NT2/D1 (cell line): ENCODE measurements at places on chromosomes 16 and 17.

DNA sequence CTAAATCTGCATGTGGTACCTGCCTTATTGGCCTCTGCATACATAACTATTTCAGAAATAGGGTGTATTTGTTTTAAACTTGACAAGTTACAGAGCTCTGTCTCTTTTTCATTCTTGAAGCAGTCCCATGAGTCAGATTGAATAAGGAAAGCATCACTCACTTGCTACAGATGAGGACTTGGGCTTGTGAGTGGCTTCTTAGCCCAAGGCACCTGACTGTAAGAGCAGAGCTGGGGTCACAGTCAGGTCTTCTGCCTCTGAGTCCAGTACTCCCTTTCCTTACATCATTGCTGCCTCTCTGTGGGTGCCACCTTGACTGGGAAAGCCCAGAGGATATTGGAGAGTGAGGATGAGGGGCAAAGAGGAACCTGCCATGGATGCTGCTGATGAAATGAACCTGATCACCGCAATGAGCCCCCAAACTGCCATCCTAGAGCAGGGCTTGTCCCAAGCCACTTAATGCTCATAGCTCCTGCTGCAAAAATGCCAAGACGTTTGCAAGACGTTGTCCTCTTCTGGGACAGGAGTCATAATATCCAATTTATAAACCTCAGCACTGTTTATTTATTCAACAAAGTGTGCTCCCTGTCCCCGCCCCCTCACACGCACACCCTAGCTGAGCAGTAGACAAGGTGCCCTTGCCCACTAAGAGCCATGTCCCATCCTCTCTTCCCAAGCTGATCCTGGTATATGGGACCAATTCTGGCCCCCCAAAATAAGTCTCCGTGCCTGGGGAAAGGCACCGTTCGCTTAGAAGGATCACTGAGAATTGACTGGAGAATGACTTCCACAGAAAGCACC is 74.1 kb downstream of the CCDC182 start:
- DNase-seq = no peak

DNA sequence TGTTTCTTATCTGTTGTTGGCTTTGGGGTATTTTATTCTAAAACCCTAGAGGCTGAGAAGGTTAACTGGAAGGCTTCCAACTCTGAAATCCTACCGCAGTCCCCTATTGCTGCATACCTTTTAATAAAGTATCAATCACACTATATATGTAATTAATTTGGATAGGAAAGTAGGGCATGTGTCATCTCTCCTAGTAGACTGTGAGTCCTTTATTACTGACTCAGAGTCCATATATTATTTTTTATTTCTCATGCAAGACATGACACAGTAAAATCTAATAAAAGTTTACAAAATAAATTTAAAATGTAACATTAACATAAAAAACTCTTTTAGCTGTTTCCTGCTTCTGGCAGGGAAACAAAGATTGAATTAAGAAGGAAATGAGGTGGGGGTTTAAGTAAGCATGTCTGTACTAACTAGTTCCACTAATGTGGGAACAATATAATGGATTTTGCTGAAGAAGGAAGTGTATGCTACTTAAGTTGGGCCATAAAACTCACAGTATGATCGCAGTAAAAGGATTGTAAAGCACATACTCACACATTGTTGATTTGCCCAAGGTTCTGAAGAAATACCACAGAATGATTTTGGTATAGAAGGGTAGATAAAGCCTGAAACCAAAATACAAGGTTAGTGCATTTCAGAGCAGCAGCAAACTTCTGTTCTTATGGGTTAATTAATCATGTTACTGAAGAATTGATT is 97.6 kb upstream of the HLF start:
- no peak for DNase-seq

DNA sequence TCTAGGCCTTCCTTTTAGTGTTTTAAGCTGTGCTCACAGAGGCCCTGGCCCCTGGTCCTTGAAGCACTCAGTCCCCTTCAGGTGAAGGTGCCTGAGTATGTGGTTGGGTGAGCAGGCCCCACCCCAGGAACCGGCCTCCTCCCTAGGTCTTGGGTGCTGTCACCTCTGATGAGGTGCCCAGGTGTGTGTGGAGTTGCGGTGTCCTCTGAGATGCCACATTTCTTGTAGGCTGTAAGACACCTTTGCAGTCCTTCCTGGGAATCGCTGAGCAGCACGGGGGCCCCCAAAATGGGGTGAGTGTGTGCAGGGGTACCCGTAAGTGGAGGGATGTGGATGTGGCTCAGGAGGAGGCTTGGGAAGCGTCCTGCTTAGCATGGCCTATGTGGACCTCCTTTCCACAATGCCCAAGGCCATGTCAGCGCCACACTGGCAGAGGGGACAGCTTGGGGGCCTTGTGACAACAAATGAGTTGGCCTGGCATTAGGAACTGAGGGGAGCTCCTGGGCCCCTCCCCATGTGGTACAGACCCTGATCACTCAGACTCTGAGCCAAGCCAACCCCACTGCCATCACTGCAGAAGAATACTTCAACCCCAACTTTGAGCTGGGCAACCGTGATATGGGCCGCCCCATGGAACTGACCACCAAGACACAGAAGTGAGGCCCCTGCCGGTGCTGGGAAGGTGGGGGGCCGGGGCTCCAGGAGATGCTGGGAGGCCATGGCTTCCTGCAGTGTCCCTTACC is 11.2 kb downstream of the CORO6 start:
- no peak for DNase-seq

GRCh38 chr17:42518046-42518754 is 17.8 kb upstream of the NAGLU start:
- no peak for DNase-seq

DNA sequence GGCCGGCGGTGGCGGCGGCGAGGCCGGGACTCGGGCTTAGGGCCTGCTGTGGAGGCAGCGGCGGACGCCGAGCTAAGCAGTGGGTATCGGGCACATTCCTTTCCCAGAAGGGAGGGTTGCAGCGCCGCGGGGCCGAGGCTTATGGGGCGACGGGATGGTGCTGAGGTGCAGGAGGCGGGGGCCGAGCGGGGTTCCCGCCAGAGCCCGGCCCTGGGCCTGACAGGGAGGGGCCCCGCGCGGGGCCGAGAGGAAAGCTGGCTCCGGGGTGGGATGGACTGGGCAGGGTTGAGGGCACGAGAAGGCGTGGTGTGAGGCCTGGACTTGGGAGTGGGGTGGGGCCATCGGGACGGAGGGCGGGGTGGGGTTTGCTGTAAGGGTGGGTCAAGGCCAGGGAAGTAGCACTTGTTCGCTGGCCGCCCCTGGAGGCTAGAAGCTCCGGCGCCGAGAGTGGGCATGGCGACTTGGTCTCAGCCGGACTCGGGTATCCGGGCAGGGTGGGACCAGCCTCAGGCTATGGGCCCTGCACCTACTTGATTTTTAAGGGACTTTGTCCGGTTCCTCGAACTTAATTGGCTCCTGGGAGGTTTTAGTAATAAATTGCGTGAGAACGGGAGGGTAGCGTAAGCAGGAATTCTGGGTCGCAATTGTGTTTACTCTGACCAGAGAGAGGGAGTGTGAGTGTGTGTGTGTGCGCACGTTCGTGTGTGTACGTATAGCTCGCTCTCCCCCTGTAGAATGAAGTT is 396 bp downstream of the NFE2L1 start:
- no peak for DNase-seq

GRCh38 chr16:56898847-56899246 is 33.1 kb upstream of the HERPUD1 start:
- no peak for DNase-seq

GRCh38 chr16:17555176-17555575 is 84.4 kb upstream of the XYLT1 start:
- no peak for DNase-seq

DNA sequence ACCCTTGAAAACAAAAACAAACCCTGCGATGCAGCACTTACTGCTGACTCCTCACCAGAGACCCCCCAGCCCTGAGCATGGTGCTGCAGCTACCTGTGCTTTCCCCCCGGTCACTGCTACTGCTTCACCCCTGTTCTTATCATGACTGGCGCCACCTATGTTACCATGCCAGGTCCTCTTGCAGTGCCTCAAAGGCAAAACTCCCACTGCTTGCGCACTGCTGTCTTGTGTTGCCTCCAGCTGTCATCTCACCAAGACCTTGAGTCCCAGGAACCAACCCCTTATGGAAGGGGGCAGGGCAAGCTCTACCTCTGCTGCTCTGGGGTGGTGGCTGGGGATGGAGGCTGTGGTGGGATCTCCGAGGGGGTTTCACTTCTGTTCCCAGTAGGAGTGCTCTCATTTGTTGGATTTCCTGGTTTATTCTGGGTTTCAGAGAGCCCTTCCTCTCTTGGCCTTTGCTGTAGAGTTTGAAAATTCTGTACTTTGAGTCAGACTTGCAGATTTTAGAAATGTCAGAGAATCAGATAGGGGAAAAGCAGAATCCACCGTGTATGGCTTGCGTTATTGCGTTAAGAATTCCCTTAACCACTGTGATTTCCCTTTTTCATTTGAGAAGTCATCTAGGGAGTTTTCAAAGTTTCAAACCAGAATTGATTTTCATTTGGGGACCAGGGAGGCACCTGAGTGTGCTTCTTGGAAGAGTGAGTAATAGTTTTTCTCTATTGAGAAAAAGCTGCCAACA is 96.6 kb downstream of the SPECC1 start:
- DNase-seq = no peak
